ENCODE measurements at places on chromosomes 5 and 9.

DNA sequence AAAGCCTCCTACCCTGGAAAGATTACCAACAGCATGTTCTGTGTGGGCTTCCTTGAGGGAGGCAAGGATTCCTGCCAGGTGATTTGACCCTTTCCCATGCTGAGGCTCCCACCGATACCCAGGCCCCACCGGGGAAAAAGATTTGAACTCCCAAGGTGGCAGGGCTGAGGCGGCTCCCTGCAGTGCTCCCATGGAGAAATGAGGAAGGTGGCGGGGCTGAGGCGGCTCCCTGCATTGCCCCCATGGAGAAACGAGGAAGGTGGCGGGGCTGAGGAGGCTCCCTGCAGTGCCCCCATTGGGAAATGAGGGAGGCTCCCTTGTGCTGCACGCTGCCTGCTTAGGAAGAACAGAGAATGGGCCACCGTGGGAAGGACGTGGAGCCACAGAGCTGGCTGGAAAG, 3.2 kb downstream of the PRSS3 start:
- DNase-seq = no peak

DNA sequence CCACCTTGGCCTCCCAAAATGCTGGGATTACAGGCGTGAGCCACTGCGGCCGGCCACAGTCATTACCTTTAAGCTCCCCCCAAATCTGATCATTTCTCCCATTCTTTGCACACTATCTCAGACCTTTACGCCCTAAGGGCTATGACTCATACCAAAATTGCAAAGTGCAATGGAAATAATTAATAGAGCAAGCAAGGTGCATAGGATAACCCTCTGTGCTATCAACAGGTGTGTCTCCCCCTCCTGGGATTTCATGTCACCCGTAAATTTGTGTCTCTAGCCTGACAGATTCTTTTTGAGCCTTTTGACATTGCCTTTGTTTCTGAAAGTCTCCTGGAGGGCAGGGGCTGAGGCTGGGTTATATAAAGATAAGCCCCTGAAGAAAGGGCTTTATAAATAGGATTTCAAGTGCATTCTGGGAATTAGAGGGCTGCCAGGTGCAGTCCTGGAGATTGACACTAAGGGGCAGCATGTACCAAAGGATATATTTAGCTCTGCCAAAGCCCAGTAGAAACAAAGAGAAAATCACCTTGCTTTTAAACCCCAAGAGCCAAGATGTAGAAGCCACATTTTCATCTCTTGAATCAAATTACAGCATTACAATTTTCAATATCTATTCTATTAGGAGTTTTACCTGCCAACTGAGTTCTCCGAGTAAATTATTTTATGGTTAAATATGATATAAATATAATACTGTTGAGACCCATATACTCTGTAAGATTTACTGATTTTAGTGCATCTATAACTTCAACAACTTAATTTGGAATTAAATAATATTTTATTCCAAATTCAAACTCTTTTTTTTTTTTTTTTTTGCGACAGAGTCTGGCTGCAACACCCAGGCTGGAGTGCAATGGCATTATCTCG, 18.2 kb downstream of the S100Z start:
- no peak for DNase-seq

- DNase-seq = peak; percentile 14
Observed at GRCh38 chr5:142644640-142645361, 41.1 kb downstream of the FGF1 start.

DNA sequence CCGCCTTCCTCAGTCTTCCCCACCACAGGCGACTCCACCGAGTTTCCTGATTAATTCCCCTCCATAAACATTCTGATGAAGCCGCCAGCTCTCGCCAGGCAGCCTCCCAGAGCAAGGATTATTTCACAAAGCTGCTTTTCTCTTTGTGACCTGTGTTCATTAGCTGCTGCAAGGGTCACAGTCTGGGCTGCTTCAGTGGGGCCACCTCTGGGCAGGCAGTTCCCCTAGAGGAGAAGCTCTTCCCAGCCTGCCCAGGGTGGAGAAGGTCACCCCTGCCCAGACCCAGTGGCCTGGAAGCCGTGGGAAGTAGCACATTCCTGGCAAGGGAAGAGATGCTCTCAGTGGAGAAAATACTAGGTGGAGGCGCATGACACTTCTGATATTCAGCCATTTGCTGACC, 58.4 kb upstream of the RAPGEF1 start:
- no peak for DNase-seq

- no peak for DNase-seq
Observed at GRCh38 chr5:71589903-71590302, 2.8 kb downstream of the MCCC2 start.

DNA sequence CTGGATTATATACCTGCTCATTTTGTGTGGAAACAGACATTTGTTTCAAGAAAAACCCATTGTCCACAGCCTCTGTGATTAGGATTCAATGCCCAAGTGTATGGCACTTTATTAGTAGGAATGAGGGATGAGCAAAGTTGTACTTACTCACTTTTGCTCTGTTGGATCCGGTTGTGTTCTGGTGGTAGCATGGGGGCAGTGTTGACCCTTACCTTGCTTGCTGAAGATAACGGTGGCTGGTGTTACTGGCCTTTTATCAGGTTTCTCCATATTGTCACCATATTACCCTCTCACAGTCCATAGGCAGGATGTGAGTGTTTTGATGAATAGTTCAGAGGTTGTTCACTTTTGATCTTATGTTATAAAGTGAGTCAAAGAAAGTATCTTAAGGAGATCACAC, 42.7 kb upstream of the NUDT12 start:
- no peak for DNase-seq

DNA sequence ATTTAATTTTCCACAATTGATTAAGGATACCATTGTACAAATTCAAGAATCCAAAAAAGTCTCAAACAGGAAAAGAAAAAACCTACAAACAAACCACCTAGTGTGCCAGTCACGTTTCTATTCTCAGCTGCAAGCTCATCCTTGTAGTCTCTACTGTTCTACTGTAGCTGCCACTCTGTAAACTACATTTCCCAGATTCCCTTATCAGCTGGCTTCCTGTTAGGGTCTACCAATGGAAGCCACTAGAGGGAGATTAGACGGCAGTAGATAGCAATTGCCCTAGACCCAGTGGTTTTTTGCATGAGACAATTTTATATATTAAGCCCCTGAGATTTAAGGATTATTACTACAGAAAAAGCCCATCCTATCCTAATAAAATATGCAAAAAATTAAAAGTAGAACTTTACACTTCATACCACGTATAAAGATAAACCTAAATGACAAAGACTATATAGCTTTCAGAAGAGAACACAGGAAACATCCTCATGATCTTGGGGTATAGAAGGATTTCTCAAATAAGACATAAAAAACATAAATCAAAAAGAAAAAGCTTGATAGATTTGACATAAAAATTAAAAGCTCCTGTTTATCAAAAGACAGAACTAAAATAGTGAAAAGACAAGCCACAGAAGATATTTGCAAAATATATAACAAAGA, 37.4 kb downstream of the P4HA2 start:
- DNase-seq = no peak

DNA sequence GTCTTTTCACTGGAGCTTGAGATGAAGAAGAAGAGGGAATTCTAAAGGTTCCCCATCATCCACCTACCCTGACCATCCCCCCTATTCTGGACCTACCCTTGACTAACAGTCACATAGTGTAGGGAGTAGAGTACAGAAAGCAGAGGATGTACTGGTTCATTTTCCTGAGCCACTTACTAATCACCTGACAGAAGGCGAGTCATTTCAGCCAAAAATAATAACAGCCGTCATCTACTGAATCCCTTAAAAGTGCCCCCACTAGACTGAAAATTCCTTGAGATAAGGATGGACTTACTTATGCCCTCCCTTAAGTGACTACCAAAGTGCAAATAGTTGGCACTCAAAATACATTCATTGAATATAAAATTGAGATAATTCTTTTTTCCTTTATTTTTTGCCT, 112.2 kb downstream of the FOXD1 start:
- DNase-seq = no peak

DNA sequence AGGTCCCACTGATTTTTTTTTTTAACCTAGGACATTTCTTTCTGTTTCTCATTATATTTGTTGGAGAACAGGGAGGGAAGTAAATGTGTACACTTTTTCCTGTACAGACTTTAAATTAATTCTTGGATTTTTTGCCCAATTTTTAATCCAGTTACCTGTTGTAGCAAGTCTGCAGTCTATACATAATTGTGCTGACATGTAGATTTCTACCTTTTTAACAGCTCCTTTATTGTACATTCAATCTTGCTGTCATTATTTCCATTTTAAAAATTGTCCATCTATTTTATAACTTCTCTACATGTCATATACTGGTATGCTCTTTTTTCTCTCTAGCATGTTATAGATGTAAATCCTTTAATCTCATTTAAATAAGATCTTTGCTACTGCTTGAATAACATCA, 1838.7 kb upstream of the CDH9 start:
- DNase-seq = no peak

GRCh38 chr5:60196385-60197113, 303.0 kb upstream of the PDE4D start:
- no peak for DNase-seq

- no peak for DNase-seq
Observed at GRCh38 chr5:66722686-66723085, 126.5 kb downstream of the MAST4 start.

DNA sequence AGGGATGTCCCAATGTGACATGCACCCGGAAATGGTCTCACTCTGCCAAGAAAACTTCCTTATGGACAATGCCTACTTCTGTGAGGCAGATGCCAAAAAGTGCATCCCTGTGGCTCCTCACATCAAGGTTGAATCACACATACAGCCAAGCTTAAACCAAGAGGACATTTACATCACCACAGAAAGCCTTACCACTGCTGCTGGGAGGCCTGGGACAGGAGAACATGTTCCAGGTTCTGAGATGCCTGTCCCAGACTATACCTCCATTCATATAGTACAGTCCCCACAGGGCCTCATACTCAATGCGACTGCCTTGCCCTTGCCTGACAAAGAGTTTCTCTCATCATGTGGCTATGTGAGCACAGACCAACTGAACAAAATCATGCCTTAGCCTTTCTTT, 37.6 kb upstream of the CCDC152 start:
- no peak for DNase-seq

GRCh38 chr5:34669931-34670516, 13.9 kb downstream of the RAI14 start:
- DNase-seq = no peak

- DNase-seq = no peak
Observed at GRCh38 chr5:821504-821903, 29.3 kb downstream of the ZDHHC11 start.

GRCh38 chr5:116778032-116778431, 203.4 kb upstream of the SEMA6A start:
- DNase-seq = no peak

DNA sequence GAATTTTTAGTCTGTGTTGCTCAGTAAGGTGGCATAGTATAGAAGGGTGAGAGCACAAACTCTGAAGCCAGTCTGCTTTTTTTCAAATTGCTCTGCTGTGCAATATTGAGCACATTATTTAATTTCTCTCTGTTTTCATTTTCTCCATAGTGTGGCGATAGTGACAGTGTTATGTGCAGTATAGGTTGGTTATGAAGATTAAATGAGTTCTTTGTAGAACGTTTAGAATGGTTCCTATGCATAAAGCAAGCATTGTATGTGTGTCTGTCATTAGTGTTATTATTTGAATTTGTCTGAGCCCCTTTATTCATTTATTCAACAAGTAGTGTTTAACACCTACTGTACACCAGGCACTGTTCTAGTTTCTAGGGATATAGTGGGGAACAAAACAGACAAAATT, 9.2 kb downstream of the PRR16 start:
- DNase-seq = no peak

DNA sequence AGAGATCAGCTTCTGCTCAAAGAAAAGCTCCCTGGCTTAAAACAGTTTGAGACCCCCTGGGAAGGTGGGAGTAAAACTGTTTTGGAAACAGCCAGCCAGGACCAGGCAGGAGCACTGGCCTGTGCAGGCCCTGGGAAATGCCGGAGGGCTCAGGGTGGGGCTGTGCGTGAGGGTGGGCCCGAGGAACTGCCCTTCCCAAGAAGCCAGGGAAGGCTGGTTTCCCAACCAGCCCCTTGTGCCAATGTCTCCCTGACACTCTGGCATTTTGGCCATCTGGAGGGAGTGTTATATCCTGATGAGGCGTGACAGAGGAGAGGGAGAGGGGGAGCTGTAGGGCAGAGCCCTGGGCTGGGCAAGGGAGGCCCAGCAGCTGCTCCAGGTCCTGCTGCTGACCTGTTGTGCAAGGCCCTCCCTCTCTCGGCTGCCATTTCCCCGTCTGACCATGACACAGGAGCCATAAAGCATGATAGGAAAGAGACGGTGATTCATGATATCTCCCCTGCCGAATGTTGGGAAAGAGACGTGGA, 16.1 kb downstream of the OLFML2A start:
- DNase-seq = no peak

- DNase-seq = no peak
Observed at GRCh38 chr9:69171049-69171448, 3.0 kb upstream of the TJP2 start.

DNA sequence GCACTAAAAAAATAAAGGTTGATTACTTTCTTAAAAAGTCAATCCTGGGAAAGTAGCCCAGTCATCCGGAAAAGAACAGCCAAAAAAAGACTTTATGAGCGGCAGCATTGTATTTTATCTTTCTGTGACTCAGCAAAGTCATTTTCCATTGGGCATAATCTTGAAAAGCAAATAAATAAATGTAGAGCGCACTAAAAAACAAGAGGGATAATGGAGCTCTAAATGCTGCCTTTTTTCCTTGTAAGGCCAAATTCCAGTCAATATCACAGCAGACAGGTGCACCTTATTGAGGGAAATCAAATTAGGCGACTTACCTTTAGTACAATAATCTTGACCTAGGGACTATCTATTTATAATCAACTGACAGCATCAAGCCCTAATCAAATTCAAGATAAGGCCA, 266.8 kb downstream of the MTRR start:
- DNase-seq = no peak
